Stimulated activated CD4-positive, alpha-beta T cell treated with anti-CD3 and anti-CD28 coated beads, TNF-alpha, amount 100 ng/mL, for 48 hours (primary cell): ENCODE measurements at places on chromosomes 3 and 15.

DNA sequence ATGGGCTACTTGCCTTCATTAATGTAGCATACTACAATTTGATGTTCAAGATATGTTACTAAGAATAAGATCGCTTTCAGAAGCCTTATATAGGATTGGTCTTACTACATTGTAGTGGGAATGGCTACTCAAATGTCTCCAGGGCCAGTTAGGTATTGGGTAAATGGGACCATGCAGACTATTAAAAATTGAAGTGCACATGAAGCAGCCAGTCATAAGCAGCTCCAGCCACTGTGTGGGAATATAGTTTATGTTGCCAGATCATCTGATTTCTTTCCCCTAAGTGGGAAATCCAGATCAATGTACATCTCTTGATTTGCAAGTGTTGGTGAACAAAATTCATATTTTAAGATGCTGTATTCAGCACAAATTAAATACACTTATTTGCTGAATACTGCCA is 5.1 kb downstream of the CTNNB1 start:
- no peak for DNase-seq

DNA sequence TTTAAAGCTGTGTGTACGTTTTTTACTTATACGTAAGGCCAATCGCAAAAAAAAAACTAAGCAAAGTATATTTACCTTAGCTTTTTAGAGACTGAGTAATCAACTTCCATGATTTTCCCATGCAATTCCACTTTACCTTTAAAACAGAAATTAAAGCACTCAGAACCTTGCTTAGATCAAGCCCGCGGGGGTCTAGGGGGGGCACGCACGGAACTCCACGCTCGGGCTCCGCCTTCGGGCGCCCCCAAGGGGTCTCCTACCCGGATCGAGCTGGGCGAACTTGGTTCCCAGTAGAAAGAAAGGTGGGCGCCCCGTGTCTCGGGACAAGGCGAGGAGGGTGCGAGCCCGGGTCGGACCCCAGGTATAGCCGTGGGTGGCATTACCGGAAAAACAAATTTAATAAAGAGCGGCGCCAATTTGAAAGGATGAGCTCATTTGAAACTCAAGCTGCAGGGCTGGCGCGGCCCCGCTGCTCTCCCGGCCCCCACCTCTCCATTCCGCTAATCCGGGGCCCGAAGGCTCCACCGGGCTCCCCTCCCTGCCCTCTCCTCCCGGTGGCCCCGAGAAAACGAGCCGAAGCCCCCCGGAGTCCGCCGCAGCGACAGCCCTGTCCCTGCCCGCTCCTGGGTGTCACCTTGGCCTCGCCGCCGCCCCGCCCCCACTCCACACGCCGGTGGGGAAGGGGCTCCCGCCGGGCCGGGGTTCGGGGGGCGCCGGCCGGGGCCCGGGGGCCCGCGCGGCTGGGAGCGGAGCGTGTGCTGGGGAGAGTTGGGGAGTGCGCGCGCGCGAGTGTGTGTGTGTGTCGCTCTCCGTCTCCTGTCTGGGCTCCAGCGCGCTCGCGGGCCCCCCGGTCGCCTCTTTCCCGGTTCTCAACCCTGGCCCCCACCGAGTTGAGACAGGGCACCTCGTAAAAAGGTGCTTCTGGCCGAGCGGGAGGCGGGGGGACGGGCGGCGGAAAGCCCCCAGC is 1.5 kb downstream of the IGF2BP2 start:
- DNase-seq = no peak

GRCh38 chr3:82891028-82891427 is 1129.6 kb upstream of the GBE1 start:
- no peak for DNase-seq

DNA sequence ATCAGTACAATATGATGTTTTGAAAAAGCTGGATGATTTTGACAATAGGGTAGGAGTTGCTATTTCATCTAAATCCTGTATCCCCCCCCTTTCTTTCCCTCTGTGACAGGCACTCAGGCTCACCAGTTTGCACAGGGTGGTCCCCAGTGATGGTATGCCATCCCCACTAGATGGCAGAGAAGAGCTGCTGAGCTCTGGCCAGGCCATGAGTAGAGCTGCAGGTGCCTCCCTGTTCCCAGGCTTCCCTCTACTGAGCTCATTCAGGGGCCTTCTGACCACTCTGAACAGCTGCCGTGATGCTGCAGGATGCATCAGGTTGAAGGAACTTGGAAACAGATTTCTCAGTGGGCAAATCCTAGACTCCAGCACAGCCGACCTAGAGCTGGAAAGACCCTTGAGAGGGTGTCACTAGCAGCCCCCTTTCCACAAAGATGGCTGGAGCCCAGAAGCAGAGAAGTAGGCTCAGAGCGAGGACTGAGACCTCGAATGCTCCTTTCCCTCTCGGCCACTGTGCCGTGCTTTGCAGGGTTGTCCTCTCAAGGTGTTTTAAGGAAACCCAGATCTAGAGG is 45.1 kb downstream of the EFCAB12 start:
- no peak for DNase-seq

- no peak for DNase-seq
Measured at GRCh38 chr3:34889641-34890040, 749.7 kb upstream of the ARPP21 start.

- DNase-seq = no peak
Measured at GRCh38 chr3:36876181-36876936, 68.5 kb downstream of the TRANK1 start.

- DNase-seq = no peak
Measured at GRCh38 chr3:14588425-14589112, 48.4 kb upstream of the GRIP2 start.

GRCh38 chr15:72358650-72359171 is 17.1 kb downstream of the HEXA start:
- no peak for DNase-seq

GRCh38 chr3:185473290-185473815 is 25.5 kb downstream of the TMEM41A start:
- no peak for DNase-seq

DNA sequence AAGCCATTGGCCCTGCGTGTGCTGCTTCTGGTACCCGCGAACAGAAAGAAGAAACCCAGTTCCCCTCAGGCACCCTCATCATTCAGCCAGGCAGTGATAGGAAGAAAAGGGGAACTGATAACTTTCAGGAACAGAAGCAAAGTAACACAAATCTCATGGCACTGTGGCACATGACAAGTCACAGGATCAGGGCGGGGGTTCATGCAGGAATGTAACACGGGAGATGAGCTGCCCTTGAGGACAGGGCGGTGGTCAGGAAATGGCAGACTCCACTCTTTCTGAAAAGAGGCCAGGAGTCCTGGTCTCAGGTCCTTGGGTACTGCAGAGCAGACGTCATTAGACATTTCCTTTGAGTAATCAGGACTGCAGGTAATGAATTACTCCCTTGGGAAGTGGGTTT is 95.5 kb downstream of the CCNL1 start:
- DNase-seq = no peak

GRCh38 chr15:30924353-30924752 is 20.6 kb downstream of the FAN1 start:
- no peak for DNase-seq

- no peak for DNase-seq
Measured at GRCh38 chr3:106209482-106209881, 340.7 kb upstream of the CBLB start.

DNA sequence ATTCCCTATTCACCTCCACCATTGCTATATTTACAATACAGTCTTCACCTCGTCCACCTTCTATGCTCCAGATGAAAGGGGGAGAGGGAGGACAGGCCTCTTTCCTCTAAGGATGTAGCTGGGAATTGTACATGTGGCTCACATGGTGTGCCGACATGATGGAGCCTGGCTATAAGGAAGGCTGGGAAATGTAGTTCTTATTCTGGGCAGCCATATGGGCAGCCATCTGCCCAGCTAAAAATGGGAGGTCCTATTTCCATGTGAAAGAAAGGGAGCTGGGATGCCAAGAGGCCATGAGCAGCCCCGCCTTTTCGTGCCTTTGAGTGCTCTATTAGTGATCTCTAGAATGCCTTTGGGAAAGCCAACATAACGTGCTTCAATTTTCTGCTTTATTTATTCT is 27.1 kb upstream of the MGLL start:
- DNase-seq = no peak

DNA sequence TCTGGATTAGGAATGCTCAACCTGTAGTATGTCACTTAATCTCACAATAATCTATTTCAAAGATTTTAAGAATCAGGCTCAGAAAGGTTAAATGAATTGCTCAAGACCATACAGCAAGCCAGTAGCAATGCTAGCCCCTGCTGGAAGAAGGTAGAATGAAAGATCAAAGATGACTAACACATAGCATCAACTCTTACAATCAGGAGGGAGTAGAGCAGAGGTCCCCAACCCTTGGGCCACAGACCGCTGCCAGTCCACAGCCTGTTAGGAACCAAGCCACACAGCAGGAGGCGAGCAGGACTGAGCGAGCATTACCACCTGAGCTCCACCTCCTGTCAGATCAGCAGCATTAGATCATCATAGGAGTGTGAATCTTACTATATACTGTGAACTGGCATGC is 15.5 kb upstream of the GATM start:
- DNase-seq = no peak

GRCh38 chr3:46930166-46930944 is 46.2 kb downstream of the CCDC12 start:
- DNase-seq = no peak

GRCh38 chr3:192825216-192825615 is 92.4 kb downstream of the MB21D2 start:
- DNase-seq = no peak

GRCh38 chr3:53191836-53192480 is 30.9 kb downstream of the PRKCD start:
- DNase-seq = no peak

DNA sequence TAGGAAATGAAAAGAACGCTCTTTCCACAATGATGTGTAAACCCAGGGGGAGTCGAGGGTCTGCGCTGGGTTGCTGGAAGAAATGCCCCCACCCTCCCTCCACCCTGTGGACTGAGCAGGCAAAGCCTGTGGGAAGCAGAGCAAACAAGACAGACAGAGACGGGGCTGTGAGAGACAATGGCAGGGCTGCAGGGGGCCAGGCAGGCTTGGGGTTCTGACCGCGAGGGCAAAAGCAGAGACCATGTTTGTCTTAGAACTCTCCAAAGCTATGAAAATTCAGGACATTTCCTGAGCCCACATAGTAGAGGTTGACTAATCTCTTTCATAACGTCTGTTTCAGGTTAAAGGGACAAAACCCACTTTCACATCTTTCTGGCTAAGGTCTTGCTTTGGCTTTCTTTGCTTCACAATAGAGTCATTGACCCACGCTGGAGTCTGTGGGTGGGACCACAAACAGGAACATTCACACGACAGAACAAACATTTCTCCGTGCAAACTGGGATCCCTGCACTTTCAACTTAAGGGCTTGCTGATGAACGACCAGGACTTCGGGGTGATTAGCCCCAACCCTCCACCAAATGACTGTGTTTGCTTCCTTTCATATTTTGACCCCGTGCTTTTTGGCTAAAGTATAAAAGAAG is 156.0 kb upstream of the TPM1 start:
- no peak for DNase-seq

DNA sequence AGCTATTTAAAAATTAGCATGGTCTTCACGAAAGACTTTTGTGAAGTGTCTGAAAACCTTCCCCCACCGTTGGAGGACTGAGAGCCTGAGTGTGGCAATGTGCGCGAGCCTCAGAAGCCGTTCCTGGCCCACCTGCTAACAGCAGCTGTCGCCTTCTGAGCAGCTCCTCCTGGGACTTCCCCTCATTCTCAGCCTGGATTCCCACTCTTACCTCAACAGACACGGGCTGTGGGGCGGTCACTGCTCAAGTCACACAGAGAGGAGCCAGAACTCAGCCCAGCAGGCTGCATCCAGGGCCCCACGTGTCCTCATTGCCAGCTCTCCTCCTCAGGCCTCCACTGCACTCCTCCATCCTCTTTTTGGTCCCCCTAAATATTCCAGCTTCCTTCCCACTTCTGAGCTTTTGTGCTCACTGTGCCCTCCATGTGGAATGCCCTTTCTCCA is 7.8 kb downstream of the DNASE1L3 start:
- DNase-seq = no peak

GRCh38 chr3:5520237-5520636 is 332.7 kb downstream of the EDEM1 start:
- DNase-seq = no peak

DNA sequence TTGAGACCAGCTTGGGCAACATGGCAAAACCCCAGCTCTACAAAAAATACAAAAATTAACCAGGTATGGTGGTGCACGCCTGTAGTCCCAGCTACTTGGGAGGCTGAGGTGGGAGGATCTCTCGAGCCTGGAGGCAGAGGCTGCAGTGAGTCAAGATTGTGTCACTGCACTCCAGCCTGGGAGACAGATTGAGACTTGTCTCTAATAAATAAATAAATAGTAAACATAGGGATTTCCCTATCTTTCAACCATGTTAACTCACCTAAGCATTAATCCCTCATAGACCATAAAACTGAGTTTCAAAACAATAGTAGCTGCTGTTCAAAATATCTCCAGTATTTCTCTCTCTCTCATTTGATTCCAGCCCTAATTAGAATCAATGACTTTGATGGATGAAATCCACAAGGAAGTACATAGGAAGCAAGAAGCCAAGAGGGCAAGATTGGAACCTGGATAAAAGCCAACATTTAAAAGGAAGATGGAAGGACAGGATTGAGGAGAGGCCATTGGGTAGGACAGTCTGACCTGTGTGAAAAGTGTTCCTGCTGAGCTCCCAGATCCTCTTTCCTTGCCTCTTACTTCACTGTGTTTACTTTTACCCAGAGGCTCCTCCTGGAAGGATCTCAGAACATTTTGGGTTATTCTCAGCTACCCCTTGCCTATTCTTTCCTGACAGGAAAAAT is 12.4 kb upstream of the TTBK2 start:
- no peak for DNase-seq

GRCh38 chr3:186097663-186098451 is 11.0 kb downstream of the ETV5 start:
- no peak for DNase-seq

DNA sequence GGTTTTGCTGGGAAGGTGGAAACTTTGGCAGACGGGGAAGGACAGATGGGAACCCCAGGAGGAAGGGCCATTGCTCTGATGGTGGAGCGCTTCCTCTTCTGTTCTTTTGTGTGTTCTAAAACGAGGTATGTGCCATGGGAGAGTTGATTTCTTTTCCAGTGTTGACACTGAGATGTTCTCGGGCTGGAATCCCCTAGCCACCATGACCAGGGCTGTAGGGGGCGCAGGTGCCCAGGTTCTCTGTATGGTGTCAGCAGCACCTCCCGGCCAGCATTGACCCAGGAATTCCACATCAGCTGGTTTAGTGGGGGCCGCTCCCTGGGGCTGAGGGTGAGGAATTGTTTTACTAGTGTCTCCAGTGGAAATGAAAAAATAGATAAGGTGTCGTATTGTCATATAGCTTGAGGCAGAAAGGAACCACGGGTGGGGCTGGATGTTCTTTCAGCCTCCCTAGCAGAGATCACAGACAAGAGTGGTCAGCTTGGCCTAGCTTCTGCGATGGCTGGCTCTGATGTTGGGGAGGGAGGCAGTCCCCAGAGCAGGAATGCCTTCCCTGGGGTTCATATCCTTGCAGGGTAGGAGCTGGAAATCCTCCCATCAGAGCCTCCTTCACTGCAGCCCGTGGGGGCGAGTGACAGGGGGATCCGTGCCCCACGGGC is 34.2 kb upstream of the ACAD9 start:
- DNase-seq = no peak
